ENCODE measurements at places on chromosomes 1 and 21. TPM values are rescaled to one million over a fixed set of nuclear protein-coding genes. Genes with fewer than 3 reads are reported as not detected.

DNA sequence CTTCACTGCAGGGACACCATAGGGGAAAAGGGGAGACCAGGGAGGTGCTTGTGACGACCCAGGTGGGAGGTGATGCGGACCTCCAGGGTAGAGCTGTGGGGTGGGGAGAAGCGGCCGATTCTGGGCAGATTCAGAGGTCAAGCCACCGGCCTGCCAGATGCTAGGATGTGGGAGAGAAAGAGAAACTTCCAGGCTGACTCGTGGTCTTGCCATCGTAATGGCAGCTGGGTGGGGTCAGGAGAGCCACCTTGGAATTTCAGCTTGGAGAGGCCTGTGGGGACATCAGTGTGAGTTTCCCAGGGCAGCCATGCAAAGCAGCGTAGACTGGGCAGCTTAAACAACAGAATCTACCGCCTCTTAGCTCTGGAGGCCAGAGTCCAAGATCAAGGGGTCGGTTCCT lies 258.0 kb upstream of the VAMP3 start:
- no peak for DNase-seq

DNA sequence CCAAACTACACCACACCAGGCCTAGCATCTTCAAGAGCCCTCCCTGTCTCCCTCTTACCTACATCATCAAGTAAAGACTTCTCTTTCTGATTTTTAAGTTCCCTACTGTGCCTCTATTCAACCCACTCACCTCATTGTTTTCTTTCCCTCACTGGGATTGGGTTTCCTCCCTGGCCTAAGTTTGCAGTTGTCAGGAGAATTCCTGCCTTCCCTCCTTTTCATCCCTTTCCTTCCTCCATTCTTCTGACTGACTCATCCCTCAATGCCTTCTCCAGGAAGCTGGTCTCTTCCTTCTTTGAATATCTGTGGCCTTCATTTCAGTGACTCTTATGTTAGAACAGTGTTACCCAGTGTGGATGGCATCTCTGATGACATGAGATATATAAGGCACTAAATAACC lies 139.9 kb upstream of the KIAA0040 start:
- no peak for DNase-seq

- no peak for DNase-seq
These were observed 63.3 kb downstream of the MEF2D start for GRCh38 chr1:156437037-156437867.

- no peak for DNase-seq
These were observed 16.2 kb downstream of the C1orf159 start for GRCh38 chr1:1099506-1100183.

- no peak for DNase-seq
These were observed 1.4 kb downstream of the FAM76A start for GRCh38 chr1:27727126-27727525.

DNA sequence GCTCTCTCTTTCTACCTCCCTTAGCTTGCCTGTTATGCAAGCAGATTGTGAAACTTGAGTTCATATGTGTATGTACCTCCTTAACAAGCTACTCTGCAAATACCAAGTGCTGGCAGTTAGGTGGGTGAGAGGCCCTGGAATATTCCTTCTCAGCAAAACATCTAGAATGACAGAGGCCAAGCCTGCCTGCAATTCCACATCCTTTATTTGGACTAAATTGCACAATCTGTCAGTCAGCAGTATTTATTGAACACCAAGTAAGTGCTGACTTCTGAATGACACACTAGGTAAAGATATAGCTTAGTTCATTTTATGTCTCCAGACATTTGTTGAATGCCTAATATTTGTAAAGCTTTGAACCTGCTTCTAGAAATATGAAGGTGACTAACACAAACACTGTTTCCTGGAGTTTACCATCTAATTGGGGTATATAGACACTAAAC lies 87.5 kb downstream of the RGL1 start:
- no peak for DNase-seq

DNA sequence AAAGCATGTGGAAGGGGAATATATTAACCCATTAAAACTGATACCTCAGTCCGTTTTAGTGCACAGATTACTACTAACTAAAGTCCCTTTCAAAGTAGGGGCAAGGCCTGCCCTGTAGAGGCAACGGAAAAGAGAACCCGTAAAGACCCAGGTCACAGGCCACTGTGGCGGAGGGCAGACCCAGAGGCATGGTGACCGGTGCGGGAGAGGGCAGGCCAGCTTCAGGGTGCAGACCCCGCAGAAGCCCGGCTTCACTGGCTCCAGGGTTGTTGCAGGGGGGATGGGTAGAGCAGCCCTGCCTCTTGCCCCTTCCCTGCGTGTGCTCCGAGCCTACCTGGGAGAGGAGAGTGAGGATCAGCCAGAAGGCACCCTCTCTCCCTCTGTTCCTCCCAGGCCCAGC lies 17.7 kb downstream of the CNTN2 start:
- DNase-seq, result no peak

GRCh38 chr1:175073633-175074032 lies 6.0 kb downstream of the TNN start:
- DNase-seq, result no peak

GRCh38 chr1:26072305-26072704 lies 4.9 kb upstream of the TRIM63 start:
- no peak for DNase-seq

DNA sequence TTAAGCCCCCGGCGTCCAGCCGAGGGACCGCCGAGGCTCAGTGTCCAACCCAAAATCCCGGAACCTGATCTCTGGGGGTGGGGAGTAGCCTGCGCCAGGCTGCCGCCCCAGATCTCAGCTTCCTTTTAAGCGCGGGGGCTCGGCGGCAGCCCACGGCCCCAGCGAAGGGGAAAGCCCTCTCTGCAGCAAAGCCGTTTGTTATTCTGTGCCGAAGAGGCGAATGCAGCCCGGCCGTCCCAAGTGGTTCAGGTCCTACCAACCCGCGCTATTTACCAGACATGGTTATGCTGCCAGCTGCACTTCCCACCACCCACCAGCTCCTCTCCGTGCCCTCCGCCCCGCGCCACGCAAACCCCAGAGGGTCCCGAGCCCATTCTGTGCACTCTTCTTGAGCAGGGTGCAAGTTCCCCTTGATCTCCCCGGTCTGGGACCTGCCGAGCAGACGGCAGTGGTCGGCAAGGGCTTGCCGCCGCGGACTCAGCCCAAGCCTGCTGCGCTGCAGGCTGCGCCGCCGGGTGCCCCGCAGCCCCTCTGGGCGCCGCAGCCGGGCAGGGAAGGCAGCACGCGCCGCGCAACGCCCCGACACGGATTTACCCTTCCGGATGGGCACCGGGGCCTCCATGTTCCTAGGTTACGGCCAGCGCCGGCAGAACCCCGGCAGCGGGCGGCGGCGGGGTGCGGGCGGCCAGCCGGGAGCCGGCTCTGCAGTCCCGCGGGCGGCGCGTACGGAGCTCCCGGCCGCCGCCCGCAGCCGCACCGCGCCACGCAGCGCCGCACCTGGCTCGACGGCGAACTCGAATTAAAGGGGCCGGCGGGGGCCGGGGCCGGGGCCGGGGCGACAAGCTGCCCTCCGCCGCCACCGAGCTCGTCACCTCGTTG lies 738 bp upstream of the KCNA2 start:
- DNase-seq, result no peak

- no peak for DNase-seq
These were observed 9.9 kb upstream of the HAO2 start for GRCh38 chr1:119358636-119359035.

Gene SOX13
- total RNA-seq, result 58.4 TPM

Gene AHCYL1
- 76.7 TPM for total RNA-seq

Gene KPRP
- not detected for total RNA-seq

Gene AMY1B
- not detected for total RNA-seq

Gene OR6N1
- total RNA-seq, result not detected

Gene DEGS1
- total RNA-seq, result 109 TPM

Gene NHLH1
- not detected for total RNA-seq

Gene NLRP3
- 3.3 TPM for total RNA-seq

All from sigmoid colon (tissue), 7 donors.